ENCODE measurements at places on chromosomes 7 and 10.

- no peak for DNase-seq
These were observed 139.2 kb upstream of the PRR15 start for GRCh38 chr7:29424295-29424983.

DNA sequence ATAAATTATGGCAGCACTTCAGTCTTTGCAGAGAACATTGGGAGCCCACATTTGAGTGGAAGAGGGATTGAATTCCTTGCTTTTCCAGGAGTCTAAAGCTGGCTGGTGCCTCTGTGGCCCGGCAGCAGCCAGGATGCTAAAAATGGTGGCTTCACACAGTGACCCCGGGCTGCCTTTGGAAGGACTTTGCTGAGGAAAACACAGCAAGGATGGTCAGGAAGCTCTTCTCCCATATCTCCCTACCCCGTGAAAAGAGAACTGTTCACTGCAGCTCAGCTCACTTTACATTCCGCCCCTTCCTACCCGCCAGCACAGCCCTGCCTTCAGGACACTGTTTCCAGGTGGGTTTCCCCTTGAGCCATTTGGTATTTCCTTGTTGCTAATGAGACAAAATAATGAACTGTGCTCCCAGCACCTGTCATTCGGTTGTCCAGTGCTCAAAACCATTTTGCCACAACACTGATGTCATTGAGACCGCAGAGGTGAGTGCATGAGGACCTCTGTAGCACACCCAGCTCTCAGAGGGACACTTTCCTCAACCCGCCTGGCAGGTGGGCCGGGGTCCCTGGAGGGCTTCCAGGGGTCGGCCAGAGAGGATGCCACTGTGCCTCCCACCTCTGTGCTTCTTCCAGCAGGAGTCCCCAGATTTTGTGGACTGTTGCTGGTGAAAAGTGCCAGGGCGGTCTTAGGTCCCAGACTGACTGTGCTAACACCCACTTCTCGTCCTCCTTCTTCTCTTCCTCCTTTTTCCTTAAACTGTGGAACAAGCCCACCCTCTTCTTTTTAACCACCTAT lies 255.7 kb upstream of the PPP2R2D start:
- no peak for DNase-seq

DNA sequence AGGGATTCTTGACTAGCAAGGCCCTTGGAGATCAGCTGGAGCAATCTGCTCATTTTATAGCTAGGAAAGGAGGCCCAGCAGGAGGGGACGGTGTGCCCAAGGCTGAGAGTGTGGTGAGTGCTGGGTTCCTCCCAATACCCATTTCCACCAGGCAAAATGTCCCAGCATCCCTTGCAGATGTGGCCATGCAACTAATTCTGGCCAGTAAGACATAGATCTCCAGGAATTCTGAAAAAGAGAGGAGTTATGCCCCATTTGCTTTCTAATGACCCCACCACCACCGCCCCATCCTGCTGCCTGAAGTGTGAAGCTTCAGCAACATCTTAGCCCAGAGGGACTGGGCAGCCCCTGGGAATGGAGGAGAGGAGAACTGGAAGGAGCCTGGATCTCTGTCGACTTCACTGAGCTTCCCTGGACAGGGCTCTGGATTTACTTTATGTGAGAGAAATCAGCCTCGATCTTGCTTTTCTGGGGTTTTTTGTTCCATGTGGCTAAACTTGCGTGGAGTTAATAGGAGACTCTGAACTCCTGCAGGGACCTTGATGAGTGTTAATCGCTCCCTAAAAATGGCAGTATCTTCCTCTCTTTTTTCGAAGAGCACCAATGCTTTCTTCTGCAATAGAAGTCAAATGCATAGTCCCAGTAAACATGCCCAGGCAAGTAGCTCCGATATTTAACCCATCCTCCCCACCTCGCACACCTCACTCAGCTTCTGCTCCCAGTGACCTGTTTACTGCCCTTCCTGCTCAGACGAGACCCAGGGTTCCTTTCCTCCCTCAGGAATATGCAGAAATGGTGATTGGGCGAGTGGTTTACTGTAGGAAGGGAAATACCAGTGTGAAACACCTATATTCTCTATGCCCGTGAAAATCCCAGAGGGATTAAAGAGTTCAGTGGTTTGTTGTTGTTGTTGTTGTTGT lies 127.5 kb upstream of the GPR26 start:
- no peak for DNase-seq

DNA sequence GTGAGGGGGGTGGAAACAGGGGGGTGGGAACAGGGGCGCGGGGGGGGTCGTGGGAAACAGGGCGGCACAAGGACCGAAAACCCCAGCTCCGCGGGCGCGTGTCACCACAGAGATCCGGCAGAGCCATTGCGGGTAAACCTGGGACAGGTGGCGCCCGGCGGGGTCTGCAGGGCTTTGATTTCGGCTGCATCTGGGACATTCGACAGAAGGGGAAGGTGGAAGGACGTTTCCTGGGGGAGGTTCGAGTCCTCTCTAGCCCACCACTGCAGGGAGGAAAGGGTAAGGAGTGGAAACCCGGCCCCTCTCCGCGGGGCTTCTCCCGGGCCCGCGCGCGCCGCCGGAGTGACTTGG lies 7.5 kb downstream of the NKX2-3 start:
- DNase-seq, result no peak

DNA sequence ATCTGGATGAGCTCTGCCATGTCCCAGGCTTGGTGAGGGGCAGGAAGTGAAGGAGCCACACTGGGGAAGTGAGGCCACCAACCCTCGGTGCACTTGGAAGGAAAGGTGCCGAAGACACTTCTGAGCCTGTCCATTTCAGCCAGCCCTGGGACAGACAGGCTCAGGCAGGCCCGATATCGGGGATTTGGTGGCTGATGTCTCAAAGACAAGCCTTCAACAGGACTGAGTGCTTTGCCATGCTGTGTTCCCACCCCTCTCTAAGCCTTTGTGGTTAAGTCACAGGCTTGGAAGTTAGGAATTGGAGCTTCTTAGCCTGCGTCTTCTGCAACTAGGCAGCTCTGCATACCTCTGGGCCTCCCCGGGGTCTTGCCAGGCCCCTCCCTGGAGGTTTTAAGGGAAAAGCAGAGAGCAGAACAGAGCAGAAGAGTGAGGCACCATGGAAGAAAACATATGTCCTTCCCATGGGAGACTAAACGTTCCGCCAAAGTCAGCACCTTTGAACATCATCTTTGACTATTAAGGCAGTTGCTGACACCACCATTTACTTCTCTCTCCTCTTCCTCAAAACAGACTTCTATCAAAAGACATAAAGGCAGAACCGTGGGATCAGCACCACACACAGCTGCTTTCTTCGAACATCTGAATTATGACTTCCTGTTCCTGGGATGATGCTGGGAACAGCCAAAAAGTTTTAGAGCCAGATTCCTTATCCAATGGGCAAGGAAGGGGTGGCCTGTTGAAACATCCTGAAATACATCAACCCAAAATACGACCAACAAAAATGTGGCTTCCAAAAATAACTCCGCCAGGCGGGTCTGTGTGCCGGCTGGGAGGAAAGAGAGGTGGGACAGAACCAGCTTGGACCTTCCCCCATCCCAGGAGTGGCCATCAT lies 71.8 kb downstream of the AFAP1L2 start:
- DNase-seq, result no peak

DNA sequence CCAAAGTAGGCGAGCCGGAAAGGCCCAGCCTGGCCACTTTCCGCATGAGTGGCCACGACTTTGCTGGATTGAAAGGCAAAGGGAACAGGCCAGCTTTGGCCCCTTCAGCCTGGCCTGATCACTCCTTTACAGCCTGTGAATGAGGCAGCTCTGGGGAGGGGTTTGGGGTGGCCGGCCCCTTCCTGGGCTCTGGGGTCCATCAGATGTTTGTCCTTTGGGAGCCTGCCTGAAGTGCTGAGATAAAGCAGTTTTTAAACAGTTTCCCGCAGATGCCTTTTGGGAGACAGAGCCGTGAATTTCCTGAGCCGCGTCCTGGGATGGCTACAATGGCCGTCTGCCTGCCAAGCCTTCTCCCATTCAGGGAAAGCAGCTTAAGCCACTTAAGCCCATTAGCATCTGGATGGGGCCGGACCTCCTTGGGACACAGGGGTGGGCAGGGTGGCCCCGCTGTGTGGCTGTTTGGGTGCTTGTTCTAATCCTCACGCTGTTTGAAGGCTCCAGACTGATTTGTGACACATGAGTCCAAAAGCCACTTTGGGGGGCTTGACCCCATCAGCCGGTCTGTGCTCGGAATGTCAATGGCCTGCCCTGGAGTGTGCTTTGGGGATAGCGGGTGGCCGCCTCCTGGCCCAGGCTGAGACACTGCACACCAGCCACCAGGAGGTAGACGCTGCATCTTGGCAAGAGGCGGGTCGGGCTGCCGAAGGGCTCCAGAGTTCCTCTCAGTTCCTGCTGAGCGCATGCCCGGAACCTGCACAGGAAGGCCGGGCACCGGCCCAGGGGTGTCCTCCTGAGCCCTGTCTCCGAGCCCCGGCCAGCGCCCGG lies 38.9 kb downstream of the NKX6-2 start:
- DNase-seq, result no peak

- DNase-seq, result no peak
These were observed 235.1 kb downstream of the FOXP2 start for GRCh38 chr7:114649689-114650088.

- DNase-seq, result no peak
These were observed 159.2 kb downstream of the AGMO start for GRCh38 chr7:15402436-15403136.

DNA sequence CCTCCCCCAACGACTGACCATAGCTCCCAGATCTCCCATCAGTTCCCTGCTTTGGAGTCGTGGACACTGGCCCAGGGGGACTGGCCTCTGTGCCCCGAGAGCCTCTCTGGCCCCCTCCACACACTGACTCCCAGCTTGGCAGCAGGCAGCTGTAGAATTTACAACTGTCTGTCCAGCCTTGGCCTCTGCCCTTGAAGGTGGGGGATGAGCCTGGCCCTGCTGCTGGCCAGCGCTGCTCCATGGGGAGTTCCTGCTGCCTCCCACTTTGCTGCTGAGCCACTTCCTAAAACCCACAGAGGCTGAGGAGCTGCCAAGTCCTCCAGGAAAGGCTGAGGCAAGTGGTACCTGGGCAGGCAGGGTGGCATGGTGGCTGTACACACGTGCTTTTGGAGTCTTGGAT lies 147.1 kb downstream of the WDR11 start:
- no peak for DNase-seq

GRCh38 chr10:82318534-82318933 lies 443.5 kb downstream of the NRG3 start:
- no peak for DNase-seq

- no peak for DNase-seq
These were observed 135.6 kb downstream of the CHN2 start for GRCh38 chr7:29330136-29330535.

- no peak for DNase-seq
These were observed 14.1 kb downstream of the CFAP46 start for GRCh38 chr10:132928261-132928660.

DNA sequence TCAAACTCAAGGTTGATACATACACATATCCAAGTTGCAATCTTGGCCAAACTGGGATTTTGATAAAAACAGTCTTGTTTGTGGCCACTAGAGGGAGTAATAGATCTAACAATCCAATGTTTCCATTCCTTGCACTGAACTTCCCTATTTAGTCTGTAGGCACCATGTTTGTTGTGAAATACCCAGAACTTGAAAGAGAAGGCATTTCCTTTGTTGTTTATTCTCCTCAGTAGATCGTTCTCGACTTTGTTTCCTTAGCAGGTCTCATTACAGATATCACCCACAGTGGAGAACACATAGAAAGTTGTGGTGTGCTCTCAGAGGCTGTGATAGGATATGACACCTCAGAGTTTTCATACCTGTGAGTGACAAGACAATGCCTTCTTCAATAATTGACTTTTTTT lies 70.3 kb upstream of the MXI1 start:
- no peak for DNase-seq

DNA sequence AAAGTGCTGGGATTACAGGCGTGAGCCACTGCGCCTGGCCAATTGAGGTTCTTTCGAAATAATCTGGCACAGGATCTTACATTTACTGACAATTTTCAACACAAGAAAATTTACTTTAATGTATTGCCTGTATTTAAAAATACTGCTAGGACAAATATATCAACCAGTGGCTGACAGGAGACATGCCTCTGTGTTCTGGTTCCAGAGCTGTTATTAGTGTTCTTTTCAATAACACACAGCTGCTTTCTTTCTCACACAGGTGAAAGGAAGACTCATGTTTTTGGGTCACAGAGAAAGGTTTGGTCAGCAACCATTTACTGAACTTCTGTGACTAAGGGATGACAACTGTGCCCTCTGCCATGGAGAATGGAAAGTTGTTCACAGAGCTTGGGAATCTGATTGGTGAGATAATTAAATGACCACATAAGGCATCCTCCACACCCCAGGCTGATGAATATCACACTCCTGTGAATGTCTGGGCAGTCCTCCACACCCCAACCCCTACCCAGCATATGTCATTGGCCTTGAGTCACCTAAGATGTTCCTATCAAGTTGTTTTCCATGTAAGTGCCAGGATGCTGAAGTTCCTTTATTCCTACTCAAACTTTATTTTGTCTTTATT lies 180.1 kb downstream of the RAPGEF5 start:
- DNase-seq, result no peak

DNA sequence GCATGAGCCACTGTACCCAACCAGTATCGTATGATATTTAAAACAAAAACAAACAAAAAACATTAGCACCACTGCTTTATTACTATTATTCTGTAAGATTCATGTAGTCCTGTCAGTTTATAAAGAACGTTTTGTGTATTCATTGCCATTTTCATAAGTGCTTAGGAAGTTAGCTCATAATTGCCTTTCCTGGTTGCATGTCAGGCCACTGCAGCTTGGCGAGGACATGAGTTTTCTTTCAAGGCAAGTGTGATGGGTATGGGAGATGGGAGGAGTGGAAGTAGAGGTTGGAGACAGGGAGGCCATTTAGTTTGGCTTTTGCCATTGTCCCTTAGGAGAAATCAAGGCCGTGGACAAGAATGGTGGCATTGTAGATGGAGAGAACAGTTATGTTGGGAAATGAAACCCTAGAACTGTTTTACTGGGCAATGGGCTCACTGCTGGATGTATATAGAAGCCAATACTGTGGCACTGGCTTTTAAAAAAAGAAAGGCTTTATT lies 48.9 kb downstream of the TYW1 start:
- no peak for DNase-seq

- no peak for DNase-seq
These were observed 10.7 kb upstream of the SPOCK2 start for GRCh38 chr10:72098836-72099599.

DNA sequence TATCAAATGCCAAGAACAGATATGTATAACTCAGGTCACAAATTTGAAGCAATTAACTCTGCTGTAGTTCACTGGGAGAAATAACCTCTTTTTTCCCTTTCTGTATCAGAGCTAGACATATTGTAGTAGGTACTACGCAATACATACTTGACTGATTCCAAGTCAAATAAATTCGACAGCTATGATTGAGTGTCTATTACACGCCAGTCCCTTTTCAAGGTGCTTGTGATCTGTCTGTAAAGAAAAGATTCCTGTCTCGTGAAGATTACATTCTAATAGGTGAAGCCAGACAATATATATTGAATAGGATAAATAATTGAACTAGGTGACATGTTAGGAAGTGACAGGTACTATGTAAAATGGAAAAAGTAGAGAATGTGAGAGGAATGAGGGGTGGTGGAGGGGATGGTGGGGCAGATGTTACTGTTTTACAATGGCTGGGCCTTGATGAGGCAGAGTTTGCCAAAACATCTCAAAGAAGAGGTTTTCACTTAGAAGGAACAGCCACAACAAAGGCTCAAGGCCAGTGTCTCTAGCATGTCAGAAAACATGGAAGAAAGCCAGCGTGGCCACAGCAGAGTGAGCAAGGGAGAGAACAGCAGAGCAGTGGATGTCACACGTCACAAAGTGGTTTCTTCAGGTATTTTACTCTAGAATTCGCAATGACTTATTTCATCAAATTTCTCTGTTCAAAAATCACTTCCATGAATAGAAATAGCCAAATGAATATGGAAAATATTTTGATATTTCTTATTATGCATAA lies 282.6 kb upstream of the CACNA2D1 start:
- no peak for DNase-seq

- DNase-seq, result no peak
These were observed 199.9 kb upstream of the NRP1 start for GRCh38 chr10:33534416-33534815.

Data from stimulated activated CD4-positive, alpha-beta T cell treated with anti-CD3 and anti-CD28 coated beads, Interleukin-1b, Interleukin-23, amount 100 ng/mL, for 24 hours (primary cell).